KG1 (cell line): ENCODE measurements at places on chromosomes 7 and 10.

GRCh38 chr7:137482466-137482865 is 138.9 kb upstream of the PTN start:
- DNase-seq, result no peak

GRCh38 chr10:58201704-58202103 is 66.0 kb downstream of the IPMK start:
- DNase-seq, result no peak

DNA sequence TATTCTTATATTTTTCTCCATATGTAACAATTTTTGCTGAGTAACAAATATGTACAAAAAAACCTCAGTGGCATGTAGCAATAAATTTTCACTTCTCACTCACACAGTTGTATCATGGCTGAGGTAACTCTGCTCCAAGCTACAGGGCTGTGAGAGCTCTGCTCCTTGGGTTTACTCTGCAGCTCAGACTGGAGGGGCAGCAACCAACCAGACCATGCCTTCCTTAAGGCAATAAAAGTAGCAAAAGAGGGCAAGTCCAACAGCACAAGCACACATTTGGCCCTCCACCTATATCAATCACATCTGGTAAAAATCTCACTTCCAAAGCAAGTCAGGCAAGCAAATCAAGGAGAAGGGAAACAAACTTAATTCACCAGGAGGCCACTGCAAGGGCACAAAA is 102.9 kb downstream of the CRPPA start:
- DNase-seq, result no peak

DNA sequence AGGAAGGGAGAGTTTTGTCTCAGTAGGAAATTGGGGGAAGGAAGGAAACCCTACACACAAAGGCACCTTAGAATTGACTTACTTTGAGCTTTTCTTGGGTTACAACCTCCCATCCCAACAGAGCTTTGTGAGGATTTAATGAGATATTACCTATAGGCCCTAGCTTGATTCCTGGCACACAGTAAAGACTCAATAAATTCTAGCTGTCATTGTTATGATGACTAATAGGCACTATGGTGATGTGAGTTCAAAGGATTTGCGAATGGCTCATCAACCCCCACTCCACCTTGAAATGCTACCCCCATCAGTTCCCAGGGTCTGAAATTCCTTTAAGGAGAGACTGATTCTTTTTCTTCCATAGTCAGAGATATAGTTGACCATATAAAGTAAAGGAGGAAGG is 67.9 kb upstream of the SMNDC1 start:
- no peak for DNase-seq

DNA sequence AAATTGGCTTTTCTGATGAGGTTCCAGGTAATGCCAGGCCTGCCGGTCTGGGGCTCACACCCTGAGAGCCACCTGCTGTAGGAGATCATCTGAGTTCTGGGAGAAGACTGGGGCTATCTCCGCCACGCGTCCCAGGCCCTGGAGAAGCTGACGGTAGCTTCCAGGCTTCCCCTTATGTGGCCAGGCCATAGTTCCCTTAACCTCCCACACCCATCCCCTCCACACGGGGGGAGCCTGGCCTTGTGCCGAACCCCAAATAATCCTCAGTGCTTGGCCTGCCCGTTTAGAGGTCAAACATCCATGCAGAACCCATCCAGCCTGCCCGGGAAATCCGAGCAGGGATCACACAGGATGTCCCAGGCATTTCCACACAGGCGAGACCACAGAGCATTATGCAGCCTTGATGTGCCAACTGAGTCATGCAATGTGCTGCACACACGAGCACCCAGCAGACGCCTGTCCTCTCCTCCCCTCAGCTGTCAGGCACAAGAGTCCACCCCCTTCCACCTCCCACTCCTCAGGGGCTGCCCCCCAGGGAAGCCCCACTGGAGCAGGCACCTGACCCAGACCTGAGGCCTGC is 176.2 kb downstream of the PRKAG2 start:
- DNase-seq, result no peak

DNA sequence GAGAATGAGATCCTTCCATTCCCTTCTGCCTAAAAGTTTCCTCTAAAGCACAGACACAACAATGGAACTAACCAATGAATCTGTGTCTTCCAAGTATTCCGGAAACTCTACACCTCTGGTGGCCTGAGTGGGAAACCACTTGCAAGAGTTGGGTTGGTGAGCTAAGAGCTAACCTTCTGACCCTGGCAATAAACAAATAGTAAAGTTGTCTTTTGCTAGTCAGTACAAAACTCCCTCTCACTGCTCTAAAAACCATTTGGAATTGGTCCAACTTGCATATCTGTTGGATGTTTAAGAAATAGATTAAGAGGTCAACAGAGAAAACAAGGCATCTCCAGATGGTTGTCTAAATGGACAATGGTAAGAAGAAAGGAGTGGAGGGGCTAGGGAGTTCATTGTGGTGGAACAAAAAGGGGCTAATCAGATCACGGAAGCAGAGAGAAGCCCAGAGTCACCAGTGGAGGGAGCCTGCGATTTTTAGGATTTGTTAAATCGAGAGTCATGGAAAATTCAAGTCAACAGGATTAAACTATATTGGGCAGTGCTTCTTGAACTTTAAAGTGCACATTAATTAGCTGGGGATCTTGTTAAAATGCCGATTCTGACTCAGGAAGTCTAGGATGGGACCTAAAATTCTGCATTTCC is 192.3 kb downstream of the EVX1 start:
- DNase-seq, result no peak

DNA sequence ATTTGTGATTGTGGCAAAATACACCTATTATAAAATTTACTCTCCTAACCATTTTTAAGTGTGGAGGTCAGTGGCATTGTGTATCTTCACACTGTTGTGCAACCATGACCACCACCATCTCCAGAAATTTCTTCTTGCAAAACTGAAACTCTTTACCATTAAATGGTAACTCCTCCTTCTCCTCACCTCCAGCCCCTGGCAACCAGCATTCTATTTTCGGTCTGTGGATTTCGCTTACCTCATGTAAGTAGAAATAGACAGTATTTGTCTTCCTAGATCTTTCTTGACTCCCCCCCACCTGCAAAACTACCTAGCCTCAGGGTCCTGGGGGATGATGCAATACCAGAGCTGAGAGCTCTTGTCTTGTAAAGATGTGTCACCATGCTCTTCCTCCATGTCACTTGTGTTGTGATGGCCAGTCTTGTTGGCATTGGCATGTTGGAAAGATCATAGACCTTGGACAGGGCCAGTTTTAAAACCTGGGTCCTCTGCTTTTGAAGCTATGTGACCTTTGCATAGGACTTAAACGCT is 71.1 kb upstream of the EMX2 start:
- DNase-seq, result no peak

DNA sequence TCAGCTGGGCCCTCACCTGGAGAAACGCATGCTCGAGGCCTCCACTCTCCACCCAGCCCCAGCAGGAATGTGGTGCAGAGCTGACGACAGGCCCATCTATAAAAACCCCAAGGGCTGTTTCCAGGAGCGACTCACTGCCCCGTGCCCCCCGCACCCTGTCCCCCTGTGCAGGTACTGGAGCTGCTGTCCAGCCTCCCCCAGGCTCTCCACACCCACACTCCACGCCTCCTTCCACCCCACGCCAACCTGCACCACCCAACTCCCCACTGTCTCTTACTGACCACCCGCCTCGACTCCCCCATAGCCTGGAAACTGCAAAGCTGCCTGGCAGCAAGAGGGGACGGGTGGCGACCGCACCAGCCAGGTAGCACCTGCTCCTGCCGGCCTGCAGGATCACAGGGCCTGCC is 43.3 kb downstream of the DIP2C start:
- DNase-seq, result no peak

DNA sequence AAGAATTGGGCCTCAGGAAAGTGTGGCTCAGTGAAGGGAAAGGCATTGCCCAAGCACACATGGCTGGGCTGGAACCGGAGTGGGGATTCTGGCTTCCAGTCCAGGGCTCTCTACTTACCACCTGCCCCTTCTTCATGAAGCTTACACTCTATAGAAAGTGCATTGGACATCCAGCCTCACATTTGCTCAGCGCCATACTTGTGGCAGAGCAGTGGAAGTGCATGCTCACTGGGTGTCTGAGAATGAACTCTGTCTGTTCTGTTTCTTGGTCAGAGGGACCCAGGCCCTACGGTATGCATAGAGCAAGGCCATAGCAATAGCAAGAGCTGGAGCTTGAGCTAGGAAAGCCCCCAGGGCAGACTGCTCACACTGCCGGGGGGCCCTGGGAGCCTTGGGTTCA is 1253.5 kb downstream of the TYW1 start:
- DNase-seq, result no peak

GRCh38 chr10:36280890-36281499 is 638.9 kb upstream of the FZD8 start:
- no peak for DNase-seq

DNA sequence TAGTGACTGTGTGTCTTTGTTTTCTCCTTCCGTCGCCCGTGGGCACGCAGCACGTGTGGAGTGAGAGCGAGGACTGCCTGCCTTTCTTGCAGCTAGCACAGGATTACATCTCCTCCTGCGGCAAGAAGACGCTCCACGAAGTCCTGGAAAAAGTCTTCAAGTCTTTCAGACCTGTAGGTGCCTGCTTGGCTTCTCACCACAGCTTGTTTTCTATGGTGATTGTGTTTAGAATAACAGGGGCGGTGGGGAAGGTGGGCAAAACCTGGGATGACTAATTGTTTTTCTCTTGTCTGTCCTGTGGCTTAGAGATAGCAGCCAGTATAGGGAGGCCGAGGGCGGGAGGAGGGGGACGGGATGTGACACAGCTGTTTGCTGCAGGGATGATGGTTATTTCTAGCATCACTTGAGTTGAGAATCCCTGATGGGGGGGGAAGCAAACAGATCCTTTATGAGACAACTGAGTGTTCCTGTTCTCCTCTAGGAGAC is 11.4 kb downstream of the MTURN start:
- DNase-seq, result no peak

DNA sequence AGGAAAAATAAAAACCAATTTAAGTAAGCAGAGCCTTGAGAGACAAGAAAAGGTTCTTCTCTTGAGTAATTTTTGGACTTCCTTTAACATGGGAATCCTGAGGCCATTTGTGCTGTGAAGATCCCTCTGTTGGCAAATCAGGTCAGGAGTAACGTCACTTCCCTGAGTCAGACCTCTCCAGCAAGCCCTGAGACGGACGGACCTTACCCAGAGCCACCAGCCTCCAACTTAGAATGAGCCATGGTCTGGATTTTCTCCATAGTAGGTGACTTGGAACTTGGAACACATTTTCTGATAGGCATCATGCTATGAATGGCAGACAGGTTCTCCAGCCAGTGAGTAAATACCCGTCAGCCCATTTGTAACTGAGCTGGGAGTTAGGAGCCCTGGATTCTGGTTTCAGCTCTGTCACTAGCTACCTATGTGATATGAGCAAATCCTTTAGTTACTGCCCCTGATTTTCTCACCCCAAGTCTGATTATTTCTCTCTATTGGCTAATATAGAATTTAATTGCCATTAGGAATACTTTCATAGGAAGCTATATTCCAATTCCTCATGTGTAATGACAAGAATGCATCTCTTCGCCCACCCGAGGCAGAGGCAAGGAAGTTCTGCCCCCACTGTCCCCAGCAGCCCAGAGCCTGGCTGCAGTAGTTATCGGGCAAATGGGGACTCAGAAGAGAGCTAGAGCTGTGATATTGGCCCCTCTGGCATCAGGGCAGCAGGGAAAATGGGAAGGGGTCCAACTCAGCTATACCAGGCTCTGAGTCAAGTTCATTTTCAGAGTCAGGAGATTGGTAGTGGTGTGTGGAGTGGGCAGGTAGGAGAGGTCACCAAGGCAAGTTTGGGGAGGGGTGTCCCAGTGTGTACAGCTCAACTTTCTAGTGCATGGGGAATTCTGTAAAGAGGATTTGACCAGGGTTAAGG is 153.7 kb upstream of the AGK start:
- DNase-seq, result no peak

- DNase-seq, result no peak
These were observed 125.9 kb upstream of the PPIF start for GRCh38 chr10:79221110-79222051.

- DNase-seq, result no peak
These were observed 650 bp downstream of the UBE2D1 start for GRCh38 chr10:58335306-58336005.

DNA sequence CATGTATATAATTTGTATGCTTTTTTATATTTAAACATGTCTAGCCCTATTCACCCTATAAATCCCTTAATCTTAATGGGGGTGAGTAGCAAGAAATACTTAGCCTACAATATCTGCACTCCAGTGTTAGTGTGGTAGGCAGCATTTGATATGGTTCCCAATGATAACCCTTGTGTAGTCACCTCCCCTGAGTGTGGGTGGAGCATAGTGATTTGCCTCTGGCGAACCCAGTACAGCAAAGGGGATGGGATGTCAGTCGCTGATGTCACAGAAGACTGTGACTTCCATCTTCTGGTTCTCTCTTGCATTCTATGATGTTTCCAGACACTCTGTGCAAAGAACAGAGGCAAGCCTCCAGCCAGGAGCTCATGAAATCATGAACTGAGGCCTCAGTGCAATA is 211.2 kb downstream of the CRPPA start:
- DNase-seq, result no peak

DNA sequence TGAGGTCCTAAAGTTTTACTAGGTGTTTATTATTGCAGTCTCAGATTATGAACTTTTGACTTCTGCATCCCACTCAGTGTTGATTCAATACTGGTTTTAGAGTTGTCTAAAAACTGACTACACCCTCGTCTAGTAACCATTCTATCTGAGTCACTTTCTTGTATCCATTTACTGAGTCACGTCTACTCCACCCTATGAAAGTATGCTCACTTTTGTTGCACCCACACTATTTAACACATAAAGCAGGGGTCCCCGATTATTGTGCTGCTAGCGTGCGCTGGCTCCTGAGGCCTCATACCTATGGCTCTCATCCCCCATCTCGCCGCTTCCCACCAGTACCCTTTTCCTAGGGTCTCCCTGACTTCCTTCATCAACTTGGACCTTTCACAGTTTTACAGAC is 2.0 kb downstream of the SAMD9 start:
- no peak for DNase-seq

GRCh38 chr7:15652776-15653290 is 33.6 kb downstream of the MEOX2 start:
- DNase-seq, result no peak

GRCh38 chr7:33716581-33717477 is 188.5 kb upstream of the BMPER start:
- DNase-seq, result no peak

- DNase-seq, result no peak
These were observed 310.5 kb upstream of the DGKB start for GRCh38 chr7:15213093-15213492.

GRCh38 chr10:9103301-9103700 is 1048.8 kb downstream of the GATA3 start:
- DNase-seq, result no peak

DNA sequence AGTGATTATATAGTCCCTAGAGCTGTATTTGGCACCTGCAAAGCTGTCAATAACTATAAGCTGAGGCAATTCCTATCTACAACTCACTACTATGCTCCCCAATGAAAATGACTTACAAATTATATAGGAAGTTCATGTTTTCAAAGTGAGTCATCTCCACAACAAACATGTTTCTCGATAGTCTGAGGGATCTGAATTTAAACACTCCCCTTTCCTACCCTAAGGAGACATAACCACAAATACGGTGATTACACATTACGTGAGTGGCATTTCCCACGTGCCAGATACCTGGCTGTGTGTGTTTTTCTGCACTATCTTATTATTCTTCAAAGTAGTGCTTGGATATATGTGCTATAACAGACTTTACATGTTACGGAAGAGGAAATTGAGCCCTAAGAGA is 122.5 kb upstream of the C1QL3 start:
- DNase-seq, result no peak

GRCh38 chr7:140625908-140626868 is 14.4 kb downstream of the DENND2A start:
- no peak for DNase-seq
